Tibial nerve (tissue), 4 donors: ENCODE measurements at places on chromosomes 1 and 21.

DNA sequence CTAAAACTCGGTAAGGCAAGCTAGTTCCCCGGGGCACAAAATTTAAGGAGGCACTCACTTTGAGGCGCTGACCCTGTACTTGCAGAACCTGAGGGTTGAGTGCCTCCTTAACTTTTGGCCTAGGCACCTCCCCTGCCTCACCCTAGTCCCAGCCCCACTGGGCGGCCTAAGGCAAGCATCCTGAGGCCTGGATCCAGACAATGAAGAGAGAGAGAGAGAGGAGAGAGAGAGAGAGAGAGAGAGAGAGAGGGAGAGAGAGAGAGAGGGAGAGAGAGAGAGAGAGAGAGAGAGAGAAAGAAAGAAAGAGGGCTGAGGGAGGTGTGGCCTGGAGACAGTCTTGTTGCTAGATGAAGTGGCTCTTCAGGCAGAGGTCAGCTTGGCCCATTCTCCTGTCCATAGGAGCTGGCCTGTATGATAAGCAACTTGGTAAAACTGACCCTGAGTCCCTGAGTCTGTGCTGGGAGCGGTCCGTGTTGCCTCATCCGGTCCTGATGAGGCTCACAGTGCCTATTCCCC is 7.4 kb upstream of the LRRN2 start:
- no peaks in the 10 kb centered on the region for H3K36me3 ChIP-seq
- no peaks in the 10 kb centered on the region for H3K4me1 ChIP-seq
- H3K27me3 ChIP-seq, result peaks cover 8% of the 10 kb centered on the region
- H3K4me3 ChIP-seq, result no peak overlapping the region

DNA sequence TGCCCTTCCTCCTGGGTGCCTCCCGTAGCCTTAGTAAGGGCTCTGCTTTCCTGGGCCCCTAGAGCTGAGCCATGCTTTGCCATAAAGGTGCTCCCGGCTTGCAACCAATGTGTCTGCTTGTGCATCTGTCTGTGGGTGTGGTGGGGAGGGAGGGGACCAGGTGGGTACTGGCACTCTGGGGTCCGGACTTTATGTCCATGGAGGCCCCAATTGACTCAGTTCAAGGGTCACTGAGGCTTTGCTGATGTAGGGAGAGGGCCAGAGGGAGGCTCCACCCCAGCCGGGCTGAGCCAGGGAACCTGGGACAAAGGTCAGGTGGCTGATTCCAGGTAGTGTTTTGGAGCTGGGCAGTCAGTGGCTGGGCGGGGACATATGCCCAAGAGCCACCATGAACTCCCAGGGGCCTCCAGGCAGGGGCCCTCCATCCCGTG is 15.0 kb downstream of the TNFRSF25 start:
- no peaks in the 10 kb centered on the region for H3K4me1 ChIP-seq
- DNase-seq, result no peak
- H3K27ac ChIP-seq, result no peak overlapping the region
- no peaks in the 10 kb centered on the region for H3K36me3 ChIP-seq
- no peaks in the 10 kb centered on the region for H3K27me3 ChIP-seq
- H3K4me3 ChIP-seq, result no peak overlapping the region

DNA sequence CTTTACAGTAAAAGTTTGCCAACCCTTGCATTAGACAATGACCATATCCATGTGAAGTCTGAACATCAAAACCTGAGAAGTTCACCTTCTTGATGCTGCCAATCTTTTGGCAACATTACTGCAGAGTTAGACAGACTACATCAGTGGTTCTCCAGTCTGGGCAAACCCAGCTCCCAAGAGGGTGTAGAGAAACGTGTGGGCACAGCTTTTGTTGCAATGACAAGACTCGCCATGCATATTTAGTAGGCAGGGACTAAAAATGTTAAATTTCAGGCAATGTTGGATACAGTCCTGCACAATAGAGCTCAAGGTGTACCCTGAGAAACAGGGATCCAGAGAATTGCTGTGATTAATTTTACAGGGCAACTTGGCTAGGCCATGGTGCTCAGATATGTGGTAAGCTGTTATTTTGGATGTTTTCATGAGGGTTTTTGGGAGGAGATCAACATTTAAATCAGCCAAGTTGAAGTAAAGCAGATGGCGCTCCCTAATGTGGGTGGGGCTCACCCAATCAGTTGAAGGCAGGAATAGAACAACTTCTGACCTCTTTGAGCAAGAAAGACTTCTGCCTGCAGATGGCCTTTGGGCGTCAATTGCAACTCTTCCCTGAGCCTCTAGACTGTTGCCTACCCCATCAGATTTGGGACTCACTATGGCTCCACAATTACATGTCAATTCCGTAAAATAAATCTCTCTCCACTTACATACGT is 37.6 kb upstream of the CLDN14 start:
- no peaks in the 10 kb centered on the region for H3K4me1 ChIP-seq
- DNase-seq, result no peak
- H3K27me3 ChIP-seq, result no peaks in the 10 kb centered on the region
- no peak overlapping the region for H3K27ac ChIP-seq
- H3K36me3 ChIP-seq, result no peaks in the 10 kb centered on the region

DNA sequence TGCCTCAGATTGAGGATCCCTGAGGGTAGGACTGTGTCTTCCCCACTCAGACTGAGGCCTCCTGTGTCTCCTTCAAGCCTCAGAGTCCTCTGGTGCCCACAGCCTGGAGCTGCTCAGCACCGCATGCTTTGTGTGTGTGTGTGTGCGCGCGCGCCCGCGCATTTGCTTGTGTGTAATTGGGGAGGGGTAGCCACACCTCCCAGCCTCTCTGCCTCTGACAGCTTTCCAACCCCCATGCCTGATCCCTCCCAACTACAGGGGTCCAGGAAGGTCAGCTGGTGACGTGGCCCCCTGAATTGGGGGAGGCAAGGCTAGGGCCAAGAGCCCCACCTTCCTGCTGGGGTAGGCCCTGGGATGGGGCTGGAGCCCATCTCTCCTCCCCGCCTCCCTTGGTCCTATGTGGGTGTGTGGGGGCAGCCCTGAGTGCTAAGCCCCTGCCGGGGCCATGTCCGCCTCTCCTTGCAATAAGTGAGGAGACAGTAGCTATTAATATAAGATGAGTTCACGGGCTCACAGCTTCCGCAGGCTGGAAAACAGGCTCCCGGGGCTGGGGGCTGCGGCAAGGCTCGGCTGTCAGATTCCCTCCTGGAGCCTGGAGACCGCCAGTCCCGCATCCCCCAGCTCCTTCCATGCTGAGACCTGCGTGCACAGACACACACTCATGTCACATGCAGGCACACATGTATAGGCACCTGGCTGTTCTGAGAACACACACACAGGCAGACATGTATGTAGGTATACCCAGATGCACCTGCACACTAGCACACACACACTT is 7.0 kb downstream of the GPR3 start:
- peaks cover 72% of the 10 kb centered on the region for H3K4me1 ChIP-seq
- H3K27me3 ChIP-seq, result no peaks in the 10 kb centered on the region
- no peak for DNase-seq
- H3K4me3 ChIP-seq, result no peak overlapping the region
- no peaks in the 10 kb centered on the region for H3K36me3 ChIP-seq

- no peak overlapping the region for H3K4me3 ChIP-seq
- H3K4me1 ChIP-seq, result no peaks in the 10 kb centered on the region
- DNase-seq, result no peak
- no peak overlapping the region for H3K27ac ChIP-seq
- no peaks in the 10 kb centered on the region for H3K27me3 ChIP-seq
These were observed 15.7 kb downstream of the VCAM1 start for GRCh38 chr1:100735244-100735643.

- H3K4me1 ChIP-seq, result no peaks in the 10 kb centered on the region
- H3K27ac ChIP-seq, result no peak overlapping the region
- DNase-seq, result no peak
These were observed 413.6 kb upstream of the ESRRG start for GRCh38 chr1:217136895-217137205.

DNA sequence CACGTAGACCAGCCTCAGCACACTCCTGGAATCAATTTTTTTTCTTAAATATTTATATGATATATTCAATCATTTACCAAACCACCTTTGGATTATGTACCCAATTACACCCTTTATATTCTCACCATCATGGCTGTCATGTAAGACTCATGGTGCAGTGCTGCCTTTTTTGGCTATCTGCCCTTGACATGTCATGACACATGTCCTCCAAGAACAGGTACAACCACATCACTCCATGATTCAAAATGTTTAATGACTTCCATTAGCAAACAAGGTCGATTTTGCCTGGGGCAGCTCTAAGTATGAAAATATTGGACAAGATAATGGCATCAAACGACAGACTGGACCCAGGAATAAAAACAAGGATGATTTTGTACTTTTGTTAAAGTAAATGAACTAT is 861.1 kb upstream of the ADAMTS5 start:
- no peak overlapping the region for H3K27ac ChIP-seq
- no peaks in the 10 kb centered on the region for H3K4me1 ChIP-seq
- H3K36me3 ChIP-seq, result no peaks in the 10 kb centered on the region

DNA sequence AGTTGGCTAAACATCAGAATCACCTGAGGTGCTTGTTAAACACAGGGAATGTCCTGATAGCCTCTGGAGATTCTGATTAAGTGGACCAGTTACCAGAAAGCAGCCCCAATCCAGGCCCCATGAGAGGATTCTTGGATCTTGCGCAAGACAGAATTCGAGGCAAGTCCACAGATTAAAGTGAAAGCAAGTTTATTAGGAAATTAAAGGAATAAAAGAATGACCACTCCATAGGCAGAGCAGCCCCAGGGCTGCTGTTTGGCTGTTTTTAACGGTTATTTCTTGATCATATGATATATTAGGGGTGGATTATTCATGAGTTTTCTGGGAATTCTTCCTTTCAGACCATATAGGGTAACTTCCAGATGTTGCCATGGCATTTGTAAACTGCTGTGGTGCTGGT is 176.2 kb downstream of the ROR1 start:
- peak; percentile 60 for DNase-seq
- peak overlapping the region; percentile 27 for H3K27ac ChIP-seq
- no peaks in the 10 kb centered on the region for H3K36me3 ChIP-seq
- no peaks in the 10 kb centered on the region for H3K27me3 ChIP-seq
- no peaks in the 10 kb centered on the region for H3K4me1 ChIP-seq

GRCh38 chr21:40562242-40563002 is 284.5 kb downstream of the DSCAM start:
- no peaks in the 10 kb centered on the region for H3K36me3 ChIP-seq
- DNase-seq, result no peak
- no peaks in the 10 kb centered on the region for H3K4me1 ChIP-seq
- H3K27ac ChIP-seq, result no peak overlapping the region
- no peak overlapping the region for H3K4me3 ChIP-seq

DNA sequence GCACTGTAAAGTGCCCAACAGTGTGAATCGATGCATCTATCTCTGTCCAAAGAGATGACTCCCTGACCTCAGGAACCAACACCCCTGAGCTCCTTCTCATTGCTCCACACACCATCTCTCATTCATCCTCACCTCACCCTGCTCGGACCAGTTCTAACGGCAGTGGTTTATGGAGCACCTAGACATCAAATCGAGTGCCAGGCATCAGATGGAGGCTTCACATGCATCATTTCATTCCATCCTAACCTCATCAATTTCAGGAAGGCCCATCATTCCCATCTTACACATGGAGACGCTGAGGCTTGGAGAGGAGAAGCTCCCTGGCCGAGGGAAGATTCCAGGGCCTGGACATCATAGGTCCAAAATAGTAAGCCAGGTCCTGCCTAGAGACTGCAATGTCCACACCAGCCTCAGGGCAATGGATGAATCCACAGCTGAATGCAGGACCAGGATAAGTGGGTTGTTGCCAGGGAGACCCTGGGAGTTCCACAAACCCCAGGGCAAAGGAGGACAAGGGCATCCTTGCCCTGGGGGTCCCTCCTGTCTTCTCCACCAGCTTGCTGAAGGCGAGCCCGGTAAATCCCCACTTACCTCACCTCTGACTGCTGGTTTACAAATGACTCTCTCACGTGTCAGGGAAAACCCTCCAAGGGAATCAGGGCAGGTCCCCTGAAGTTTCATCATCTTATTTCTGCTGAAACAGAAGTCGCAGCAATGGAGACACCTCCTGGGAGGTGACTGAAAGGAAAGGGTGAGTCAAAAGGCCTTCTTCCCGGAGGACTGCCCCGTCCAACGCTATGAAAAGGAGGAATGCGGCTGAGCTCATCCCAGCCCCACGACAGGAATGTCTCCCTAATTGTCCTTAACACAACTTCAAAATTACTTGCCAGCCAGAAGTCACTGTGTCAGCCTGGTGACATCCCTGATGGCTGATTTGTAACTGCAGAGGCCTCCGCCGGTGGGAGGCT is 9.0 kb upstream of the IFFO2 start:
- no peak for DNase-seq
- H3K36me3 ChIP-seq, result no peaks in the 10 kb centered on the region
- no peaks in the 10 kb centered on the region for H3K27me3 ChIP-seq

DNA sequence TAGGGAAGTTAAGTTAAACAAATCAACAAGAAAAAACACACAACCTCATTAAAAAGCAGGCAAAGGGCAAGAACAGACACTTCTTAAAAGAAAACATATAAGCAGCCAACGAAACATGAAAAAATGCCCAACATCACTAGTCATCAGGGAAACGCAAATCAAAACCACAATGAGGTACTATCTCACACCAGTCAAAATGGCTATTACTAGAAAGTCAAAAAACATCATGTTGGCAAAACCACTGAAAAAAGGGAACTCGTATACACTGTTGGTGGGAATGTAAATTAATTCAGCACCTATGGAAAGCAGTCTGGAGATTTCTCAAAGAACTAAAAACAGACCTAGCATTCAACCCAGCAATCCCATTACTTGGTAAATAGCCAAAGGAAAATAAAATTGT is 51.1 kb downstream of the HSF2BP start:
- no peak overlapping the region for H3K27ac ChIP-seq
- no peak for DNase-seq
- no peaks in the 10 kb centered on the region for H3K27me3 ChIP-seq
- H3K36me3 ChIP-seq, result no peaks in the 10 kb centered on the region
- H3K4me1 ChIP-seq, result peaks cover 8% of the 10 kb centered on the region

- no peaks in the 10 kb centered on the region for H3K36me3 ChIP-seq
- H3K4me3 ChIP-seq, result no peak overlapping the region
- DNase-seq, result no peak
- H3K27ac ChIP-seq, result no peak overlapping the region
- H3K27me3 ChIP-seq, result no peaks in the 10 kb centered on the region
- peaks cover 26% of the 10 kb centered on the region for H3K4me1 ChIP-seq
These were observed 22.1 kb upstream of the SLC44A3 start for GRCh38 chr1:94798054-94798453.

DNA sequence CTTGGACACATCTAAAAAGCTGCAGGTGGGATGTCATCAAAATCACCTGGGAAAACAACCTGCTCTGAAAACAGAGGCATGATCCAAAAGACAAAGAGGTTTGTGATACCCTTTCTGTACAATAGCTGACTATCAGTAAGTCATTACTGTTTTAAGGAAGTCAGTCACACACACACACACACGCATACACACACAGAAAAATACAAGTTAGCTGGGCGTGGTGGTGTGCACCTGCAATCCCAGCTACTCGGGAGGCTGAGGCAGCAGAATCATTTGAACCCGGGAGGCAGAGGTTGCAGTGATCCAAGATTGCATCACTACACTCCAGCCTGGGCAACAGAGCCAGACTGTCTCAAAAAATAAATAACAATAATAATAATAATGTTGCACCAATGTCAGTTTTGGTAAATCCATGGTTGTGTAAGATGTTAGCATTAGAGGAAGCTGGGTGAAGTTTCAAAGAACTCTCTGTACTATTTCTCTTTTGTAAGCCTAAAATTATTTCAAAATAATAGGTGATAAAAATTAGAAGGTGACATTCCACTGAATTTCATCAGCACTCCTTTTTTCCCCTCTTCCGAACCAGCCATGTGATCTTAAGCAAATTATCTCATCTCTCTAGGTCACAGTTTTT is 9.9 kb upstream of the HLCS start:
- peak overlapping the region; percentile 21 for H3K27ac ChIP-seq
- H3K4me3 ChIP-seq, result no peak overlapping the region
- no peaks in the 10 kb centered on the region for H3K27me3 ChIP-seq
- no peaks in the 10 kb centered on the region for H3K36me3 ChIP-seq
- DNase-seq, result no peak
